Stimulated activated CD4-positive, alpha-beta T cell treated with anti-CD3 and anti-CD28 coated beads, Interleukin-1b, Interleukin-23, amount 100 ng/mL, for 1 hour (primary cell): ENCODE measurements at places on chromosomes 5 and 9.

DNA sequence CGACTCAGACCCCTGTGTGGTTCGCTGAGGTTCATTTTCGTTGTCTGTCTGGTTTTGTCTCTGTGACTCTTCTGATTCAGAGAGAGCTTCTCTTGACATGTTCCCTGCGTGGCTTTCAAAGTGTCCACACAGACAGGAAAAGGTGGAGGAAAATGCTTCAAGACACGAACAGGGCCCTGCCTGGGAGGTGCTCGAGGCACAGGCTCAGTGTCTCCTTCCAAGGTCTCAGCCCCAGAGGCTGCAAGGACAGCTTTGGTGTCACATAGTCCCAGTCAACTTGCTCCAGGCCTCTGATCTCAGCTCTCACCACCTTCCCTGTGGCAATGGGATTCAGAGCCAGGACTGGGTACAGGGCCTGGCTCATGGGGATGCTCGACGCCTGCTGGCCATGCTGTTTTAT lies 51.6 kb upstream of the SARDH start:
- no peak for DNase-seq

DNA sequence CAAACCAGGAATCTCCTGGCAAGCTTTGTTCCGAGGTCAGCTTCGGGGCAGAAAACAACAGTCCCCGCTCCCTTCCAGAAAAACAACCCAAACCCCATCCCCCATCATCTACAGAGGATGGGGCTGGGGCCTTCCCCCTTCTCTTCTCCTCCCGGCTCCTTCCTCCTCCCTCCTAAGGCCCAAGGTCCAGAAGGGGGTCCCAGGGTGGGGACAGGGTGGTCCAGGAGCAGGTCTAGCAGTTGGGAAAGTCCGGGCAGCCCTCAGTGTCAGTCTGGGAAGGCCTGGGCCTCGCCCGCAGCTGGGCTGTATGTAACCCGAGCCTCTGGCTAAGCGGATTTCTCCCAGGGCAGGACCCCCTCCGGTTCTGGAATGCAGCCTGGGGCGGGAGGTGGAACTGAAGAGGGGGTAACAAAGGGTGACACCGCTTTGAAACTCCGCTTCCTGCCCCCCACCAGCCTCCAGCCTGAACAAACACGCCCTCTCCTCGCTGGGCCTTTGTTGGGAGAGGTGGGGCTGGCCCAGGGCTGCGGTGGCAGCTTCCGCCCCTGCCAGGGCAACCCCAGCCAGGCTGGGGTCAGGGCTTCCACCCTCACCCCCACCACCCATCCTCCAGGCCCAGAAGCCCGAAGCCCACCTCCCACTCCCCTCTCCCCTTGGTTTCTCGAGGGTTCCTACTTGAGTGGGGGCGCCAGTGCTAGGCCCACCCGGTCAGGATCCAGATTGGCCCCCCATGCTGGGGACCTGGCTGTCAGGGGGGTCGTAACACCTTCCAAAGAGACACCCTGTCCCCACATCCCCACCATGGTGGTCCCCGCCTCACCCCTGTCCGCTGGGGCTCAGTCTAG lies 63.5 kb downstream of the C9orf50 start:
- no peak for DNase-seq

DNA sequence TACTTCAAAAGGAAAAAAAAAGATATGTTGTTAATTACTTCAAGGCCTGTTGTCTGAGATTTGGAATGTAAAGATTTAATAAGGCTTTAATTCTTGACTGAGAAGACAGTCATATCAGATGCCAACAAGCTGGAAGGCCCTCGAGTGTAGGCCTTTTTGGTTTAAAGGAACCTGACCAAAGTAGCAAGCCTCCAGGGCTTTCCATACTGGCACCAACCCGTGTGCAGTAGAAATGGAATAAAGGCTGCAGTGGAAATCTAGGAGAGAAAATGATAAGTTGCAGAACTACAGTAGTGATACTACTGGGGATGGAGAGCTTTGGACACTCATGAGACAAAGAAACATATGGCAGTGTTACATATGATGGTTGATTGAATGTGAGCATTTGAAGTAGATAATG lies 358.0 kb downstream of the TAF11L14 start:
- DNase-seq: no peak

DNA sequence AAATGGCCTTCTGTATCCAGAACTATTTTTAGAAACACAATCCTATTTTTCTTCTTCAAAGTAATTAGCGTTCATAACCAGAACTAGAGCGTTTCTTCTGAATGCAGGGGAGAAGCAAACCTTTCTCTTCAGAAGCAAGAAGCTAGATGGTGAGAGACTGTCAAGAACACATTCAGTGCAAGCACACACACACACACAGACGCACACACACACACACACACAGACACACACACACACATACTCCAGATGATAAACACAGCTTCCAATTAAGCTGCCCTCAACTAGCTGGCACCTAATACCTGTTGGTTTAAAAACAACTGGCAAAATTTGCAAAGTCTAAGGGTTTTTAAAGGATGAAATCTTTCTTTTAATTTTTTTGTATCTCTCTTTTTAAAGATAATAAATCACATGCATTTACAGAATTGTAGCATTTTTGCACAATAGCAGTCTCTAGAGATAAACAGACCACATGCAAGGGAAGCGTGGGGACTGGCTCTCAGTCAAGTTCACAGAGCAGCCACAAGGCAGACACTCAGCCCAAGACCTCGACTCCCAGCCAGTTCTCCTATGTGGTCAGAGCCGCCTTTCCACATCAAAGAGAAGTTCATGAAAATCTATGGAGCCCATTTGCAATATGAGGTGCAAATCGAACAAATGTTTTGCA lies 138.5 kb downstream of the TTLL11 start:
- no peak for DNase-seq

GRCh38 chr9:123753669-123754258 lies 176.2 kb downstream of the DENND1A start:
- DNase-seq: no peak

GRCh38 chr5:10946050-10946449 lies 185.0 kb upstream of the DAP start:
- DNase-seq: no peak

DNA sequence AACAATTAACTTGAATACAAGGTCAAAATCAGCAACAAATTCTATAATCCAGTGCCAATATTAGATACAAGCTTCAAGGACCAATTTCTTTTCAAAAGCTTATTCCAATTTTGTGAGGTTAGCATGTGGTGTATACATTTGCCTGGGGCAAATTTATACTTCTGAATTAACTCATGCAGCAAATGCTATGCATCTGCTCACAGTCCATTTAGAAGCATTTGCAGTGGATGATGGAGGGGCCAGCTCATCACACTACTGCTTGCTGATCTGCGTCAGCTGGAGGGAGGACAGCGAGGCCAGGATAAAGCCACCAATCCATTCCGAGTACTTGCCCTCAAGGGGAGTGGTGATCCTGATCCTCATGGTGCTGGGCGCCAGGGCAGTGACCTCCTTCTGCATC lies 474.3 kb upstream of the KIF2A start:
- DNase-seq: no peak

- DNase-seq: no peak
Measured at GRCh38 chr5:53884844-53885243, 324.4 kb downstream of the NDUFS4 start.

DNA sequence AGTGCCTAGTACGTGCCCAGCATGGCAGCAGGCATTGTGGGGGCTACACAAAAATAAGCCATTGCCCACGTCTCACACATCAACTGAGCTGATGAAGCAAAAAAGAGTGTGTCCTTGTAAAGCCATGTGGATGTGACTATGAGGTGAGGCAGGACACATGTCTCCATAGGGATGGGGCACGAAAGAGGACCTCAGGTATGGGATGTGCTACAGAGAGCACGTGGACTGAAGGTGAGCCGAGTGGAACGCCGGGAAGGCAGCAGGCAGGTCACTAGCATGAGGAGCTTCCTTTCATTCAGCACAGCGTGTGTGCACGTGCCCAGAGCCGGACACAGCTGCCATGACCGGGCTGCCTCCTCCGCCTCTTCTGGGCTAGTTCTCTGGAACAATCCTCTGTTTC lies 429.8 kb downstream of the SPOCK1 start:
- no peak for DNase-seq

DNA sequence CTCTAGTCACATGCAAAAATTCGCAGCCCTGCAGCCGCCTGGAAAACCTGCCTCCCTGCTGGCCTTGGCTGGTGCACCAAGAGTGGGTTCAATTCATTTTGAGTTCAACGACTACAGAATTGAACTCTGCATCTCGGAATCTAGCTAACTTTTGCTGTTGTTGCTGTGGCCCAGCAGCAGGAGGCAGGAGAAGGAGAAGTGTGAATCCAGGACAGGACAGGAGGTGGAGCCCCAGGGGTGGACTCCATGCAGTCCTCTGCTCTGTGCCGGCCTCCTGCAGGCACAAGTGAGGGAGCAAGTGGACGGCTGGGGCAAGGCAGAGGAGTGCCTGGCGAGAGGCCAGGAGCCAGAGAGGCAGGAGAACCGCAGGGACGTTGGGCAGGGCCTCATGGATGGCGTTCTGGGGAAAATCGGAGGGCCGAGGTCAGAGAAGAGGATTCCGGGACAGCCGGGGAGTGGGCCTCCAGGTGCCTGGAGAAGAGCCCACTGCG lies 214.2 kb downstream of the FANCC start:
- DNase-seq: no peak

GRCh38 chr5:95812074-95812471 lies 10.5 kb downstream of the GLRX start:
- DNase-seq: no peak

GRCh38 chr5:18744441-18744840 lies 1110.2 kb downstream of the TAF11L14 start:
- no peak for DNase-seq

DNA sequence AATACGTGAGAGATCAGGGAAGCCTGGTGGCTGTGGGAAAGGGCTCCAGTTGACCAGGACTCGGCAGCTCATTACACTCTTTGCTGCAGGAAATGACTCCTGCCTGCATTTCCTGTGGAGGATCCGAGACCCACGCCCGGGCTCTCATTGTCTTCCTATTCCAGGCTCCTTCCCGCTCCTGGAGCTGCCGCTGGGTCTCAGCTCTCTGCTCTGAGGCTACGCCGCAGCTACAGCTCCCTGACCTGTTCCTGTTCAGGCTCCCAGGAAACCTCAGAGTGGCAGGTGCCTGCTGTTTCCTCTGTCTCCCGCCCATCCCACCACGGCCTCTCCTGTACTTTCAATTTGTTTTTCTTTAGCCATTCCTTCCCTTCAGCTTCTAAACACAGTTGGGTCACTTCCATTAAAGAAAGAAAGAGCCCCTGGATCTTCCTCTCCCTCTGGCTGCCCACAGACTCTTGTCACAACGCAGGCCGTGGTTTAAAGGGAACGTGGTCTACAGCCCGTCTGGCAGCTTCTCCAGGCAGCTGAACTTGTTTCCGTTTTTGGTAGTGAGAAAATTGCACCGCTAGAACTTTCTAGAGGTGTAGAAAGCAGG lies 71.5 kb downstream of the IL6ST start:
- DNase-seq: no peak

- DNase-seq: no peak
Measured at GRCh38 chr5:53322257-53322656, 158.2 kb upstream of the FST start.

GRCh38 chr9:79254900-79255650 lies 316.7 kb upstream of the TLE4 start:
- no peak for DNase-seq

GRCh38 chr5:136006164-136006563 lies 22.6 kb upstream of the TGFBI start:
- no peak for DNase-seq

DNA sequence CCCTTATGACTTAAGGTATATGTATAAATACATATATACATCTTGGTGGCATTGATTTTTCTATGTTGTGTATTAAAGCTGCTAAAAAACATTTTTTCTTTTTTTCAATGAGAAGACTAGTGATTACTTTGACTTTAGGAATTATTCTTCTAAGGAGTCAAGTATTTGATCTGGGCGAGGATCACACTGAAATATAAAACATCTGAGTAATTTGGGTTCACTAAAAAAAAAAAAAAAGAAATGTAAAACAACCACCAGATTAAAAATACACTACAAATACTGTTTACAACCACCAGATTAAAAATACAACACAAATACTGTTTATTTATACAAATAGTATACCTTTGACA lies 9.0 kb downstream of the UBAP1 start:
- DNase-seq: no peak

GRCh38 chr9:130526854-130527650 lies 52.3 kb upstream of the FUBP3 start:
- no peak for DNase-seq

- no peak for DNase-seq
Measured at GRCh38 chr5:80884929-80885328, 75.2 kb upstream of the RASGRF2 start.

DNA sequence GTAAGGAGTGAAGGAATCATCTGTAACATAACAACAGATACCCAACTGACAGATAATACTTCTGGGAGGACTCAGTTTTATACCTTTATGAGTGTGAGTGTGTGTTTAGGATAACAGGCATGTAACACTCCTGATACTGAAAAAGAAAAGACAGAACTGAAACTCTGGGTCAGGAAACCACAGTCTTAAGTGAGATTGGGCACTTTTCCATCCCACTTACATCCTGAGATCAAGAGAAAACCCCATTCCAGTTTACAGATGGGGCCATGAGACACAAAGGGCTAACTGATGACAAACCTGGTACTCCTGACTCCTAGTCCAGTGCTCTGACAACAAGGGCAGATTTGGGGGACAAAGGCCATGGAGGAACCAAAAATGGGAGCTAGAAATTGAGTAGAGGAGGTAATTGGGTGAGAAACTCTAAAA lies 18.0 kb downstream of the IL5 start:
- DNase-seq: no peak

GRCh38 chr9:70485273-70485858 lies 70.9 kb upstream of the KLF9 start:
- no peak for DNase-seq

- no peak for DNase-seq
Measured at GRCh38 chr9:36991516-36992134, 42.4 kb downstream of the PAX5 start.

DNA sequence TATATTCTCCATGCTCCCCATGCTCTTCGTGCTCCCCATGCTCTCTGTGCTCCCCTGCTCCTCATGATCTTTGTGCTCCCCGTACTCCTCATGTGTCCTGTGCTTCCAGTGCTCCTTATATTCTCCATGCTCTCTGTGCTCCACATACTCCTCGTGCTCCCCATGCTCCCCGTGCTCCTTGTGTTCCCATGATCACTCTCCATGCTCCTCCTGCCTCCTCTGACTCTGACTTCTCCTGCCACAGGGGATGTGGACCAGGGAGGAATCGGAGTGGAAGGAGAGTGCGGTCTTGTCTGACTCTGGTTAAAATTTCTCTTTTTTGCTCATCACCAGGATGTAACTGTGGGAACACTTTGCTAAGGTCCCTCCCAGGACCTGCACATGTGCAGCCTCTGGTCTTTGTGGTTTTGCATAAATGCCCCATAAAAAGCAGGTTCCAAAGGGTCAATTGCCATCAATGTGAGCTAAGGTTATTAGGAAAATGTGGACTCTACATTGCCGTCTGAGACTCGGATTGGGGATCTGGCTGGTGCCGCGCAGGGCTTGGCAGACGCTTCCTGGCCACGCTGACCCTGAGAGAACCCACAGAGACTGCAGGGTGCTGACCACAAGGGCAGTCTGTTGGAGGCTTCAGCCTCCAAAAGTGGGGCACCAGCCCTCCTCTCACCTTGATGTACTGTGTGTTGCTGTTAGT lies 52.5 kb downstream of the TRIP13 start:
- no peak for DNase-seq
